Upper lobe of left lung (tissue), 6 donors: ENCODE measurements at places on chromosomes 1 and 21. TPM values are rescaled to one million over a fixed set of nuclear protein-coding genes. Genes with fewer than 3 reads are reported as not detected.

The C1orf141 gene
- 0.61 TPM for total RNA-seq

The SOX13 gene
- 64.1 TPM for total RNA-seq

The DHRS3 gene
- 84.9 TPM for total RNA-seq

The ACTA1 gene
- total RNA-seq = not detected

The SPRR2B gene
- total RNA-seq = not detected

The CYP4A22 gene
- total RNA-seq = 1.6 TPM

The VAV3 gene
- total RNA-seq = 5.9 TPM

The TNFRSF18 gene
- total RNA-seq = 1.5 TPM
